ENCODE measurements at places on chromosomes 13 and 19. TPM values are rescaled to one million over a fixed set of nuclear protein-coding genes. Genes with fewer than 3 reads are reported as not detected.

GRCh38 chr19:1469255-1470054, 9.6 kb downstream of the C19orf25 start:
- no peak for DNase-seq

Gene ZNF555
- total RNA-seq: 8.1 TPM

- DNase-seq: no peak
Observed at GRCh38 chr19:19679176-19680073, 10.8 kb downstream of the ZNF101 start.

DNA sequence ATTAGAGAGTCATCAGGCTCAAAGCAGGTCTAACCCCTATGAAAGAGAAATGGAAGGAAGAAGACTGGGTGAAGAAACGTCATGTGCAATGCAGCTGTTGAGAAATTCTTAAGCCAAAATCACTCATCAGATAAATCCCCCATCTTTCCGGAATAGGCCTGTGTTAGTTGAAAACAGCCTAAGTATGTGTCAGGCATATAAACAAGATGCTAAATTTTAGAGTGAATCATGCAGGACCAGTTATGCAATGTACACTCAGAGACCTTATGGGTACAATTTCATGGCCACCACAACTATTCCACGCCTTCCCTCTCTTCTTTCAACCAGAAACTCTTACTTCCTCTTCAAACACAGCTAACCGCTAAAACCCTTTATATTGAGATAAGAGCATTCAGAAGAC, 717.7 kb upstream of the ATXN8OS start:
- no peak for DNase-seq

DNA sequence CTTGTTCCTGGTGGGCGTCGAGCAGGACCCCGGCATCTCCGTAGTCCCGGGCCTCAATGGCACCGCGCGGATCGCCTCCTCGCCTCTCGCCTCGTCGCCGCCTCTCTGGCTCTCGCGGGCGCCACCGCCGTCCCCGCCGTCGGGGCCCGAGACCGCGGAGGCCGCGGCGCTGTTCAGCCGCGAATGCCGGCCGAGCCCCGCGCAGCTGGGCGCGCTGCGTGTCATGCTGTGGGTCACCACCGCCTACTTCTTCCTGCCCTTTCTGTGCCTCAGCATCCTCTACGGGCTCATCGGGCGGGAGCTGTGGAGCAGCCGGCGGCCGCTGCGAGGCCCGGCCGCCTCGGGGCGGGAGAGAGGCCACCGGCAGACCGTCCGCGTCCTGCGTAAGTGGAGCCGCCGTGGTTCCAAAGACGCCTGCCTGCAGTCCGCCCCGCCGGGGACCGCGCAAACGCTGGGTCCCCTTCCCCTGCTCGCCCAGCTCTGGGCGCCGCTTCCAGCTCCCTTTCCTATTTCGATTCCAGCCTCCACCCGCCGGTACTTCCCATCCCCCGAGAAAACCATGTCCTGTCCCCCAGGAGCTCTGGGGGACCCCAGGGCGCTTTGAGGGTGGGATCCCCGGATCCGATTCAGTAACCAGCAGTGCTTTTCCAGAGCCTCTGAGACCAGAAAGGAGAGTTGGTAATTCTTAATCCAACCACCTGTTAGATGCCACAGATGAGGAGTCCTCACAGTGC, 885 bp downstream of the MLNR start:
- no peak for DNase-seq

Gene ZNF222
- total RNA-seq: 4.4 TPM

Gene RPL21
- 889 TPM for total RNA-seq

DNA sequence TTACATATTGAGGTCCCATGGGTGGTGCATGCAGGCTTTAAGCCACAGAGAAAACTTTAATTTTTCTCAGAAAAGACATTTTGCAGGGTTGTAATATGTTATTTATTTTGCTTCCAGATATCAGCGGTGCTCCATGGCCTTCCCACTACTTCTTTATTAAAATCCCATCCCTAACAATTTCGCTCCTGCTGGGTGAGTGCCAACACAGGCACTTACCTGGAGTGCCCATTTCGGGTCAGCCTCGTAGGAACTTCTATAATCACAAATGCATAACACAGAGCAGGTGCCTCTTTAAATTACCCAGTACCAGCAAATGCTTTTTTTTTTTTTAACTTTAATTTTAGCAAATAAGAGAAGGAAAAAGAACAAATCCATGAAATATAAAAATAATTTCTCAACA, 86.4 kb downstream of the EFNB2 start:
- no peak for DNase-seq

Gene ZNF444
- 26.1 TPM for total RNA-seq

Gene RHPN2
- total RNA-seq: 1.9 TPM
